ENCODE measurements at places on chromosomes 11 and 22.

DNA sequence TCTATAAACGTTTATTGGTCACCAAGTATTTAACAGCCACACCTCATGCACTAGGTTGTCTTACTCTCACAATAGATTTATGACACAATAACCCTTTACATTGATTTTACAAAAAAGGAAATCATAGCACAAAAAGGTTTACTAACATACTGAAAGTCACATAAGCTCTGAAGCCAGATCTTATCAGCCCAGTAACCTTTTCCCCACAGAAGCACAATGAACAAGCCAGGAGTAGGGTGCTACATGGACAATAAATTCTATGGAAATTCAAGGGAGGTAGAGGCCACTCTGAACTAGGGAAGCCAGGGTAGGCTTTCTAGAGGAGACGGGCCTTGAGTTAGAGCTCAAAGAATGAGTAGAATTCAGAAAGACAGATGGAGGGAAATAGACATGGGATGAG, 633.5 kb upstream of the CADM1 start:
- no peak for DNase-seq

- DNase-seq: no peak
These were observed 145.0 kb downstream of the APOL5 start for GRCh38 chr22:35862697-35863096.

DNA sequence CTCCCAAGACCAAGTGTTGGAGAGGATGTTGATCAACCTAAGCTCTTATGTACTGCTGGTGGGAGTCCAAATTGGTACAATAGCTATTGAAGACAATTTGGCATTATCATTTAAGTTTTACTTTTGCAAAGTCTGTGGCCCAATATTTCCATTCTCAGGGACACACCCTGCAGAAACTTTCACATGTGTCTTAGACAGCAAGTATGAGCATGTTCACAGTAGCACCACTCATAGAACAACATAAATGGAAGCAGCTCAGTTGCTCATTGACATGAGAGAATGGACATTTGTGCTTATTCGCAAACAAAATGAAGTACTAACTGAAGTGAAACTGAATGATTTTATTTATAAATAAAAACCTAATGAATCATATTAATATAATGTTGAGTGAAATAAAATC, 135.5 kb downstream of the NOX4 start:
- DNase-seq: no peak

DNA sequence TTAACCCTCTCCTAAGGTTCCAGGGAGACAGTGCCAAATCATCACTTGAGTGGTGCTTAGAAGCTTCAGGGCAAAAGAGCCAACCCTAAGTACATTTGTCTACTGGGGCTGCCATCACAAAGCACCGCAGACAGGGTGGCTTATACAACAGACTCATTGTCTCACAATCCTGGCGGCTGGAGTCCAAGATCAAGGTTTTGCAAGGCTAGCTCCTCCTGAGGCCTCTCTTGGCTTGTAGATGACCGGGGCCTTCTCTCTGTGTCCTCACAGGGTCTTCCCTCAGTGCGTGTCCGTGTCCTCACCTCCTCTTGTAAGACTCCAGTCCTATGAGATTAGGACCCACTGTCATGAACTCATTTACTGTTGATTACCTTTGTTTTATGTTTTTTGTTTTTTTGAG, 34.1 kb upstream of the CD81 start:
- no peak for DNase-seq

- peak; percentile 28 for DNase-seq
These were observed 231.7 kb upstream of the NARS2 start for GRCh38 chr11:78806214-78807004.

GRCh38 chr22:24376586-24376985, 50.8 kb upstream of the ADORA2A start:
- DNase-seq: no peak

GRCh38 chr11:36103933-36104530, 160.2 kb downstream of the LDLRAD3 start:
- no peak for DNase-seq

DNA sequence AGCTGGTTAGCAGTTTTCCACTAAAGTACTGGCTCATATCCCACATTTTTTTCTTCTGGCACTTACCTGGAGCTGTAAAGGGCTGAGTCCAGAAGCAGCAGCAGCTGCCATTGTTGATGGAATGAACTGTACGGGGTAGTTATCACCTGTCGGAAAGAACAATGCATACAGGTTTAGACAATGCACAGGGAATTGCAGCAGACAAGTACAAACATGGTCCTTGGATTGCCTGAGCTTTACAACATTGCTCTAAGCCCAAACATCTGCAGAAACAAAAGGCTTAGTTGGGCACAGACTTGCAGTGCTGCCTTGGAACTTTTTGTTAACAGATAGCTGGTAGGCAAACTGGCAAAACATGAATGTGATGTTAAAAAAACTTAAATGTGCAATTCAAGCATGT, 258.8 kb downstream of the SOX6 start:
- DNase-seq: no peak

GRCh38 chr22:17802822-17803221, 28.6 kb upstream of the BID start:
- DNase-seq: no peak

GRCh38 chr22:31144223-31144622, 3.9 kb upstream of the PLA2G3 start:
- DNase-seq: peak; percentile 83

- DNase-seq: peak; percentile 93
These were observed 443.4 kb downstream of the MIAT start for GRCh38 chr22:27100789-27101188.

- DNase-seq: no peak
These were observed 43.5 kb downstream of the LINC01488 start for GRCh38 chr11:69524991-69525411.

- DNase-seq: peak; percentile 71
These were observed 15.7 kb upstream of the PGA3 start for GRCh38 chr11:61187505-61188130.

DNA sequence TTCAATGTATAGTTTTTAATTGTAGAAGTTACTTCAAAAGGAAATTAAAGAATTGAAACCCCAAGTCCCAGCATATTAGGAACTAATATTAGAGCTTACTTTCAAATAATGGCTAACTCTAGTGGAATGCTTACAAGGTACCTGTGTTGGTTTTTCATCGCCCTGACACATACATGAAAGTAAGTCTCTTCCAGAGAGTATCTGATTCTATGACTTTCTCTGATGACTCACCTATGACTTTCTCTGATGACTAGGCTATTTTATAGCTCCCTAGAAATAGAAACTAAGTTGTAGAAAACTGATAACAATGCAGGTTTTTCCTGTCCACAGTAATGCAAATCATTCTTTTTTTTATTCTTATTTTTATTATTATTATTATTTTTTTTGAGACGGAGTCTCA, 33.6 kb upstream of the MMP7 start:
- DNase-seq: peak; percentile 95

GRCh38 chr22:38108561-38109319, 1.7 kb downstream of the BAIAP2L2 start:
- DNase-seq: no peak

DNA sequence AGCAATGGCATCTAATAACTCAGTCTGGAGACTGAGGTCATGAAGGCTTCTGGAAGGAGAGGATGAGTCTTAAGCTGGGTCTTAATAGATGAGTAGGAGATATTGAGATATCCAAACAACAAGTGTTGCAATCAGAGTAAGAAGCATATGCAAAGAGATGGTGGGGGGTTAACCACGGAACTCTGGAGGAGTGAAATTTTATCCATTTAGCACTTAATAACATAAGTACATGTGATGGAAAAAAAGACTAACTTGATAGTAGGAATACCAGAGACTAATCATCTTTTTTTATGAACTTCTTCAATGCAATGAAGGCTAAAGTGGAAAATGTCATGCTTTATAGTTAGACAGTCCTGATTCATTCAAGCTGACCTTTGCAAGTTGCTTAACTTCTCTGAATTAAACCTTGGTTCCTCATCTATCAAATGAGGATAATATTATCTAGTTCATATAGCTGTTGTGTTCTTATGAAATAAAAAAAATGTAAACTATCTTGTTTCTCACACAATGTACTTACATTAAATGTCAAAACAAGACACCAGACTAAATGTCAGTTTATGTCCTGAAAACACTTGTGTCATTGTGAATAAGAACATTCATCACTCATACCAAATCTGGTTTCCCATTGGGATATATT, 403.1 kb upstream of the CCDC90B start:
- no peak for DNase-seq

GRCh38 chr11:62459080-62459479, 40.2 kb downstream of the SCGB1A1 start:
- DNase-seq: no peak

DNA sequence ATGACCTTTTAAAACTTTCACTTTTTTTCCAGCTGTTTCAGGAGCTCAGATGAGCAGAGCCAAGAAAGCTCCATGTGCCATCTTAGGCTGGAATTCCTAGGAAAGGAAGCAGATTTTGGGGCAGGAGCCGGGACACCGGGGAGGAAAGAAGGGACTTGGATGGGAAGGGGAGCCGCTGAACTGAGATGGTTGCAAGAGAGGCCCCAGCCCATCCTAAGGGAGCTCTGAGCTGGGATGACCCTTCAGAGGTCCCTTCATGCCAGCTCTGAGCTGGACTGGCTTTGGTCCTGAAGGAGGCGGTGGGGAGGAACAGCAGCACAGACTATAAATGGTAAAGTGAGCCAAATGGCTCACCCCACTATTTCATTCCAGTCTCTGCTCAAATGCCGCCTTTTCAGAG, 55.2 kb upstream of the SLC22A12 start:
- DNase-seq: no peak

GRCh38 chr11:72409458-72409857, 24.9 kb downstream of the CLPB start:
- no peak for DNase-seq

DNA sequence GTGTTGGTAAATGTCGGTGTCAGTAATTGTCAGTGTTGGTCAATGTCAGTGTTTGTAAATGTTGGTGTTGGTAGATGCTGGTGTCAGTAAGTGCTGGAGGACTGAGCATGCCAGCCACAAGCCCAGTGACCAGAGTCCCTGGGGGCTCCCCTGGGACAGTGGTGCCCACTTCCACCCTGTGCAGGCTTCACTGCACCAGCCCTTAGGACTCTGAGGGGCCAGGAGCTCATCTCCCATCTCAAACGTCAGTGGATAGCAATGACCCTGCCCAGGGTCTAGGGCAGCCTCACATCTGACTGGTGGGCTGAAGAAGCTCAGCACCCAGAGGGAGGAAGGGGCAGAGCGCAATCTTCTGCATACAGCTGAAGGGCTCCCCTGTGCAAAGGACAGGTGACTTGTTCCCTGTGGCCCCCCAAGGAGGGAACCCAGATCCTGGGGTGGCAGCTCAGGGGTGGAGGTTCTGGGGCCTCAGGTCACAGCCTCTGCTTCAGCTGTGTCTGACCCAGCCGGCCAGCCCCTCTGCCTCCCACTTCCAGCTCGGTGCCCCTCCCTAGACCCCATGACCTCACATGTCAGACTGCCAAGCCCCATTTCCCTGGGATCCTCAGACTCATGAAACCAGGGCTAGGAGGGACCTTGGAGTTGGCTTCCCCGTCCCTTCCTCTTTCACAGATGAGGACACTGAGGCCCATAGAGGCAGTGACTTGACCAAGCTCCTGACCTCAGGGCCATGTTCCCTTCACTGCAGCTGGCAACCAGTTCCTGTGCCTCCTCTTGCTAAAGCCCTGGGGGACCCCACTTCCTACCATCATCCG, 138.4 kb downstream of the CRYBB2 start:
- no peak for DNase-seq

GRCh38 chr11:61855939-61856680, 28.0 kb downstream of the FADS2 start:
- peak; percentile 46 for DNase-seq

All from kidney tubule cell (primary cell).